ENCODE measurements at places on chromosomes 3 and 15.
A peak's percentile ranks its signal among the peaks of the same experiment; 100 is the strongest.

DNA sequence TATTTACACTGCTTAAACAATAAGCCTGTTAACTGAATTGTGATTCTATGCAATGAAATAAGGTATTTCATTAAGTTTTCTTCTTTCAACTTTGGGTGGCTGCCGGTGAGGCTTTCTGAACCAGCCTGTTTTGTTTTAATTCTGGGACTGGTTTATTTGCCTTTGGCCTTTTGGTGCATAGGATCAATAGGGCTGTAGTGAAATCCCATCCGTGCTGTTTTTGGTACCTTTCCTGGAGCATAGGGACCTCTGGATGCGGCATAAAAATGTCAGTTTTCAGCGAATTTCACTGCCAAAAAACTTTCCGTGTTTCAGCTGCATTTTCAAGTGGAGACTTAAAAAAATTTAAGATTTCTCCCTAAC, 514 bp downstream of the PLS1 start:
- no peak for DNase-seq

GRCh38 chr3:64143409-64144130, 81.7 kb downstream of the PRICKLE2 start:
- peak; percentile 60 for DNase-seq

- DNase-seq = no peak
Observed at GRCh38 chr15:39510001-39510701, 70.7 kb upstream of the THBS1 start.

DNA sequence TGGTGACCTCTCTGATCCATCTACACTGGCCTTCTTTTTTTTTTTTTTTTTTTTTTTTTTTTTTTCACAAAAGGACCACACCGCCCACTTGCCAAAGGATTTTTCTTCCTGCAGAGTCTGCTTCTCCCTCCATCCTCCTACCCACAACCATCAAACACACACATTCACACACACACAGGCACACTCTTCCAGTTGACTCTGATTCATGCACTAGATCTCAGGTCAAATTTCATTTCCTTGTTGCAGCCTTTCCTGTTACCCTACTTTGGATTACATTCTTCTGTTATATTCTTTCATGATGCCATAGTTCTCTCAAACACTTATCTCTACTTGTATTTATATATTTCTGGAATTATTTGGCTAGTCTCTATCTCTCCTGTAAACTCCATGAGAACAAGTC, 133.9 kb downstream of the STAC start:
- DNase-seq = no peak

DNA sequence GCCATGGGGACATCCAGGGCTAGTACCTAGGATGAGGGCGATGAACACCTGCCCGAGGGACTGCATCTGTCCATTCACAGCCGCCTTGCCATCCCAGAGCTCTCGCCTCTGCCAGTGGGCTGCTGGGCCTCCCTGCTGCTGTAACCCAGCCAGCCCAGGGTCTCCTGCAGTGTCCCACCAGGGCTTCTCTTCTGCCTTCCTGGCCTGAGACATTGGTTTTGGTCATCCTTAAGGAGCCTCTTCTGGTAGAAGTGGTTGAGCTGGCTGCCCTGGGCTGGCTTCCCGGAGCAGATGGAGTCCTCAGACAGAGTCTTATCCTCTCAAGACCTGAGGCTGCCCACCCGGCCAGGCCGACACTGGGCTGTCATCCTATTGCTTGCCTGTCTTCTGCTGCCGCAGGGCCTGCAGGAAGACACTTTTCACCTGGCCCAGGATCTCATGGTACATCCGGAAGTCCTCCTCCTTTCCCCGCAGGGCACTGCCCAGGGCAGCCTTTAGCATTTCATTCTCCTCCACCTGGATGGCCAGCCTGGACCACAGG, 6.1 kb upstream of the HHATL start:
- DNase-seq = no peak

GRCh38 chr3:40312661-40313226, 3.2 kb downstream of the EIF1B start:
- peak; percentile 39 for DNase-seq

DNA sequence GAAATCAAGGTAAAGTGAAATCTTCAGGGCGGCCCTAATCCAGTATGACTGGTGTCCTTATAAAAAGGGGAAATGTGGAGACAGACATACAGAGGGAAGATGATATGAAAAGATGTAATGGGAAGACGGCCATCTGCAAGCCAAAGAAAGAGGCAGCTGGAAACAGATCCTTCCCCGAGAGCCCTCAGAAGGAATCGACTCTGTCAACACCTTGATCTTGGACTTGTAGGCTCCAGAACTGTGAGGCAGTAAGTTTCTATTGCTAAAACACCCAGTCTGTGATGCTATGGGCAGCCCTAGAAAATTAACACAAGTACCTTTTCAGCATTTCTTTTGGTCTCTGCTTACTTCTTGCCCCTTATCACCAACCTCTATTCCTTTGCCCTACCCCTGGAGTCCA, 174.7 kb upstream of the TPM1 start:
- no peak for DNase-seq

GRCh38 chr15:82064824-82065223, 19.0 kb upstream of the MEX3B start:
- peak; percentile 41 for DNase-seq

DNA sequence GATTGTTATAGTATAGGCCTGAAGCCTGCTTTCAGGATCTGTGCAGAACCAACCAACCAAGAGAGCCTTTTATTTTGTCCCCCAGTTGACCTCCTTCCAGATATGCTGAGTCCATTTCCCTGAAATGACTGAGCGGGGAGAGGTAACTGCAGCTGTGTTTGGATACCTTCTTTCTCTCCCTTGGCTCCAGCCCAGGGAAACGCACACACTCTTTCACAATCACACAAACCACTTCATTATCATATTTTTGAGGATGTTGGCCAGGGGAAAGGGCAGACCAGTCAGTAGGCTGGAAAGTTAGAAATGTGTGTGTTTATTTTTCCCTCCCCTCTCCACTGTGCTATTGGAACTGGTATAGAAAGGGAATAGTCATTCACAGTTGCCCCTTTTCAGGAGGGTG, 417.7 kb upstream of the TBL1XR1 start:
- peak; percentile 100 for DNase-seq

DNA sequence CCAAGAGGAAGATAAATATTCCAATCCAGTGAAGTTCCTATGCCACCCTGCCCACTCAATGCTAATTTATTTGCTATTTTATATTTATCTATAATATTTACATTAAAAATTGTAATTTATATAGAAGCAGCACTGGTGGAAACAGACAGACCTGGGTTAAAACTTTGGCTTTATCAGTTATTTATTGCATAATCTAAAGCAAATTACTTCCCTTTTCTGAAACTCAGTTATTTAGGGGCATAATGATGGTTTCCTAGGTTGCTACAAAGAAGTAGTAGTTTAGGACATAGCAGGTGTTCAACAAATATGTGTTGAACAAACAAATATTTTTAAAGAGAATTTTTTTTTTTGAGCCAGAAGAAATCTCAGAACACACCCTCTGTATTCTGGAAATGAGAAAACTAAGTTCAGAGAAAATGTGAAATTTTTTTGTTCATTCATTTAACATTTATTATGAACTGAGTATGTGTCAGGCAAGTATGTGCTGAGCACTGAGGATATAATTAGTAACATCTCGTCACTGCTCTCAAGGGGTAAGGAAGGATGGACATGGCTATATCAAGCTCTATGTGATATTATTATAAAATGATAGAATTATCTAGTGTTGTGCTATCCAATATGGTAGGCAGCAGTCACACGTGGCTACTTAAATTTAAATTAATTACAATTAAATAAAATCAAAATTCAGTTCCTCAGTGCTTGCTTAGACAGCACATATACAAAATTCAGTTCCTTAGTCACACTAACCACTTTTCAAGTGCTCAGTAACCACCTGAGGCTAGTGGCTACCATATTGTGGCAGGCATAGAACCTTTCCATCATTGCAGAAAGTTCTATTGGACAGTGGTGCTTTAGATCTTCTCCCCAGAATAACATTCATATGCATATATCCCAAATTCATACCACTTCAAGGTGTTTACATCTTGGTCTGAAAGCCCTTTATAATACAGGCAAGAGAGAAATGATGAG, 7.0 kb upstream of the UBE2Q2 start:
- DNase-seq = no peak

DNA sequence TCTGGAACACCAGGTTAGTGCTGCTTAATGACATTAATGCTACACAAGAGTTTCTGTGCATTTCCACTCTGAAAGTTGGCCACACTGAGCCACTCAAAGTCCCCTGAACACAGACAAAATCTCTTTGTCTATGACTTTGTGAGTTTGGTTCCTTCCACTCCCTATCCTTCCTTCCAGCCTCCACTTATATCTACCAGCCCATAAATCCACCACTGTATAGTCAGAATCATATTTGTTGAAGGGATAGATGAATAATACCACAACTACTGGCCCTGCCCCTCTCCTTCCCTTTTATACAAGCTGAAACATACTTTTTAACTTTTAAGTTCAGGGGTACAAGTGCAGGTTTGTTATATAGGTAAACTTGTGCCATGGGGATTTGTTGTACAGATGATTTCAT, 127.5 kb downstream of the ABHD5 start:
- no peak for DNase-seq

- DNase-seq = no peak
Observed at GRCh38 chr3:155639462-155640055, 105.3 kb downstream of the PLCH1 start.

DNA sequence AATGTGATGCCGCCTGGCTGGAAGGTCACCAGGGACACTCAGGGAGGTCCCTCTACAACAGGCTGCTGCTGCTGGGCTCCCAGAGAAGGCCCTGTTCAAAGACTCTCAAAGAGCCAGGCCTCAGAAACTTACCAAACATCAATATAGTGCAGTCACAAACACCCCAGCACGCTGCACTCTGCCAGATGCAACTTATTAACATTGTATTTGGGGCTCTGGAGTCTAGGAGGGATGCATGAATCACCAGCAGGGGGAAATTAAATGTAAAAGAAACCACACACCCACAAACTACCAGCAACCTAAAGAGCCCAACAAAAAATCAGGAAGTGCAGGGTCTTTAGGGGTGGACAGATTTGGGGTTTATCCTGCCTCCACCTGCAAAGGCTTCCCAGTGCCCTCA, 74.6 kb upstream of the SPATA12 start:
- no peak for DNase-seq

DNA sequence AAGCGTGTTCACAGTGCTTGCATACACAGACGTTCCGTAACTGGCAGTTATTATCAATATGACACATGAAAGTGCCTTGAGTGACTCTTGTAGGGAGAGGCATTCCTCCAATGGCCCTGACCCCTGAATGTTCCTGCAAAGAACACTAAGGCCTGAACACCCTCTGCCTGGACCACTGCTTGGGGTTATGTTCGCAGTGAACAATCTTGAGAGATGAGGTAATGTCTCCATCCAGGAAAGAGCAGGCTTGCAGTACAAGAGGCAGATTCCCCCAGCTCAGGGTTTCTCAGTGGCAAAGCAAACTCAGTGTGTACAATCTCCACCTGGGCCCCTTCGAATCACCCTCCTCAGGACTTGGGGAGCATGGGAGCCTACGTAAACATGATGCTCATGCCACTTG, 324.6 kb downstream of the MAGI1 start:
- peak; percentile 92 for DNase-seq

GRCh38 chr15:98408231-98408630, 240.1 kb upstream of the IGF1R start:
- DNase-seq = no peak

DNA sequence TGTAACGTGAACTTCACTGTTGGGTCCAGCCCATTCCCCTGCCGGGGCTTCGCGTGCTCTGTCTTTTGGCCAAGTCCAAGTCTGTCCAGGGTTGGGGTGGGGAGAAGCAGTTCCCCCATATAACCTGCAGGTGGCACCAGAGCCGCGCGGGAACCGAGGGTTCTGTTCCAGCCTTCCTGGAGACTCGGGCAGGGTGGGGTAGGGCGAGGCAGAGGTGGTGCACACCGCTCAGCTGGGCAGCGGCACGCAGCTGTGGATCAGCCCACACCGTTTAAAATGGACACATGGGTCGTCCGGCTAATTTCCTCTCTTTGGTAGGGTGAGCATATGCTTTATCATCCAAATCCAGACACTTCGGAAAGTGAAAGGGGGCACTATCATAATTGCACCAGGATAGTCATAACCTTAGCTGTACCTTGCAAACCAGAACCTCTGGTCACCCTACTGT, 118.1 kb downstream of the TBC1D2B start:
- peak; percentile 70 for DNase-seq

DNA sequence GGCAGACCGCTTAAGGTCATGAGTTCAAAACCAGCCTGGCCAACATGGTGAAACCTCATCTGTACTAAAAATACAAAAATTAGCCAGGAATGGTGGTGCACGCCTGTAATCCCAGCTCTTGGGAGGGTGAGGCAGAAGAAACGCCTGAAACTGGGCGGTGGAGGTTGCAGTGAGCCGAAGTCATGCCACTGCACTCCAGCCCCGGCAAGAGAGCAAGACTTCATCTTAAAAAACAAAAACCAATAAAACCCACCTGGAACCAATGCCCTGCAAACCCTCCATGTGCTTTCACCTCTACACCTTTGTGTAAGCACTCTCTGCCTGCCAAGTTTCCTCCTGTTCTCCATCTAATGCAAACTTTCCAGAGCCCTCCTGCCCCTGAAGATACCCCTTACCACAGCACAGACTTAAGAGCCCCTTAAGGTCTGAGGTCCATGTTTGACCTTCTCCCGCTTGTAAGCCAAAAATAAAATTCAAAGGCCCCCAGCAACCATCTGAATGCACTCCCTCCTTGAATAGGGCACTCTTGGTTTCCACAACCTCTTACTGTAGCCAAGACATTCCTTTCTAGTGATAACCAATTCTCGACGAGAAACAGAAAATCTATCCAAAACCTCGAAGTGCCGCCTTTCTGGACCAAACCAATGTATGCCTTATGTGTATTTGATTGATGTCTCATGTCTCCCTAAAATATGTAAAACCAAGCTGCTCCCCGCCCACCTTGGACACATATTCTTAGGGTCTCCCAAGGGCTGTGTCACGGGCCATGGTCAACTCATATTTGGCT, 3.0 kb downstream of the RPL32 start:
- DNase-seq = peak; percentile 26

DNA sequence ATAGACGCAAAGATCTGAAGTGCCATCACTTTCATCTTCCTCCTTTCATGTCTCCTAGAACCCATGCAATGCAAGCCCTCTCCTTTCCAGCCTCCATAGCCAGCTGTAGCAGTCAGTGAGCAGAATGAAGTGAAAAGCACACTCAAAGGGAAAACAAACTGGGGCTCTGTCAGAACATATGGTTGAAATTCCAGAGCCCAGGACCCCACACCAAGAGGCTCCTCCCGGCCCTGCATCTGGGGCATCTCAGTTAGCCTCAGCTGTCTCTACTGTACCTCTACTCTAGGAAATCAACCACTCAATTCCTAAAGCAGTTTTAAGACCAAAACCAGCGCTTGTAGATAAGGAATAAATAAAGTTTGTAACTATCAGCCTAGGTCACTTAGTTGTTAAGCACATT, 73.8 kb upstream of the P3H2 start:
- no peak for DNase-seq
